AG04449 (cell line): ENCODE measurements at places on chromosomes 12 and 14.

- no peak for DNase-seq
Measured at GRCh38 chr14:74697011-74697410, 15.9 kb downstream of the AREL1 start.

- DNase-seq, result no peak
Measured at GRCh38 chr12:49827051-49827400, 1.2 kb downstream of the NCKAP5L start.

- DNase-seq, result no peak
Measured at GRCh38 chr14:69750495-69750894, 16.4 kb upstream of the SRSF5 start.

DNA sequence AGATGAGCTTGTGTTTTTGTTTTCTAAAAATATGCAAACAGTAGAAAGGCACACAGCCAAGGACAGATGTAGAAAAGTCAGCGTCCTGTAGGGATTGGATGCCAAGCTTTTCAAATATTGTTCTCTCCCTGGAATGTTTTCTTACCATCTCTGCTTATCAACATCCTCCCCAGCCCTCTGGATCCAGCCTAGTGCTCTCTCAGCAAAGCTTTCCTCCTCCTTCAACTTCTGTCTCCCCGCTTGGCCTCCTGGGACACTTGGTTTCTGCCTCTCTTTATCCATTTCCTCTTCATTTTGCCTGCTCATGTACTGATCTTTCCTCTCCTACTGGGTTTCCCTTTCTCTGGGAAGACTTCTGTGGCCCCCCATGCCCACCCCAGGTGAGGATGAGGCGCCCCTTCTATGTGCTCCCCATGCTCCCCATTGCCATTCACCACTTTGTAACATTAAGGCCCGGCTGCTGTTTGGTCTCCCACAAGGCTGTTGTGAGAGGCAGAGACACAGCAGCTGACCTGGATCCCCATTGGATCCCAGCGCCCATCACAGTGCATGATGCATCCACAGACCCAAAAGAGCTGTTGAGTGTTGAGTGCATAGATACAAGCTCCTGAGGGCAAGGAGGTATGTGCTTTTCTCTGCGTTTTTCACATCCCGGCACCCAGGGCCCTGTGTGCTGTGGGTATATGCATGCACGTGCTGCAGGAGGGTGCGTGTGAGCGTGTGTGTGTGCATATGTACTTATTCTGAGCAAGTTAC is 38.2 kb downstream of the EVL start:
- DNase-seq, result no peak

DNA sequence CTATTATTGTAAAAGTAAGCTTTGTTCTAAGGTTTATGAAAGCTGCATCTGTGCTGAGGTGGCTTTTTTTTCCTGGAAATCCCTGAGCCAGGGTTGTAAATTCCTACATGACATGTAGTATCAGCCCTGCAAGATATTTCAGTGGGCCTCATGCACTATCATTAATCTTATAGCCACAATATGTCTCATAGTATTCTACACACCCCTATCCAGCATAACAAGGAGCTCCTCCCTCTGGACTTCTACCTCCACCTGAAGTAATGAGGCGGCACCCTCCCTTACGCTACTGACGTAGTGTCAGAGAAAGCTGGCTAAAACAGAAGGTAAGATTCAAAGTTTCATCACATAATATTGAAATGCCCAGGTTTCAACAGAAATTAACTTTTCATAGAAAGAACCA is 35.5 kb downstream of the SLC5A8 start:
- DNase-seq, result no peak
